ENCODE measurements at places on chromosomes 7 and 10.

GRCh38 chr10:117226813-117227451 lies 14.0 kb upstream of the SLC18A2 start:
- DNase-seq, result no peak

DNA sequence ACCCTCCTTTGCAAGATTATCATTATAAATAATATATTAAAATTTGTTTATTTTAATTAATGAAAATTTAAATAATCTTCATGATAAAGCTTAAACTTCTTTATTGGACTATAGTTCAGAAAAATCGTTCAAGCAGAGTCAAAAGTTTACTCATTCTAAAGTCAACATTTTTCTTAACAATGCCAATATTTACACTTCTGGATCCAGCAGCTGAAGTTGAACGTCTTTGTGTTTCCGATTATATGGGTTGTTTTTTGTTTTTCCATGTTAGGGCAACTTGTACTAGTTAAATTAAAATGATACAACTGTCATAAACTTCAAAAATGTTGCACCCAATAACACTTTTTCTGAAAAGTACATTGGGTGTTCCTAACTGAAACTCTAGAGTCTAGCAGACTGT lies 43.8 kb downstream of the GRB10 start:
- DNase-seq, result no peak

DNA sequence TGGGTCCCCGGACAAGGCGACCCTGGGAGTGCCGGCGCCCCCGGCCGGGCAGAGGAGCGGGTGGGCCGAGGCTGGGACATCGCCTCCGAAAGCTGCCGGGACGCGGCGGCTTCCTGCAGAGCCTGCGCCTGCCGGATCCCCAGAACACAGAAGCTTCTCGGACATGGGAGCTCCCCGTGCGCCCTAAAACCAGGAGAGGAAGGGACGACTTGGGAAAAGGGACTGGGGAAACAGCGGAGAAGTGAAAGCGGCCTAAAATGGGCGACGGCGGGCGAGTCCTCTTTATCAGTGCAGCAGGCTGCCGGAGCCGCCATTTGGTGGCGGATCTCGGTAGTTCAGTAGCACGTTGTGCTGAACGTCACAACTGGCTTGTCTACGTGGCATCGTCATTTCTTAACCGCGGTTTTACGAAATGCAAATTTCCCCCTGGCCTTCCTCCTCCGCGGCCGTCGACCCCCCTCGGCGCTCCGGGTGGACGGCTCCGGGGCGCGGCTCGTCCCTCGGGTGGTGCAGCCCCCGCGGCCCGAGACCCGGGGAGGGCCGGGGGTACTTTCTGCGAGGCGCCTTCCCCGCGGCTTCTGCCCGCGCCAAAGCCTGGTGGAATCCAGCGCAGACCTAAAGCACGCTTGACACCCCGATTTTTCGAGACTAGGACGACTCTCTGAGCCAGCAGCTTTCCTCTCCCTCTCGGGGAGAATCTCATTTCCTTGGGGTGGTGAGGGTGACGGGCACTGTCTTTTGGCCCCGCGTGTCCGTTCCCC lies 9.9 kb upstream of the SPAG6 start:
- peak; percentile 85 for DNase-seq

GRCh38 chr10:123429706-123430221 lies 236.4 kb upstream of the GPR26 start:
- no peak for DNase-seq

DNA sequence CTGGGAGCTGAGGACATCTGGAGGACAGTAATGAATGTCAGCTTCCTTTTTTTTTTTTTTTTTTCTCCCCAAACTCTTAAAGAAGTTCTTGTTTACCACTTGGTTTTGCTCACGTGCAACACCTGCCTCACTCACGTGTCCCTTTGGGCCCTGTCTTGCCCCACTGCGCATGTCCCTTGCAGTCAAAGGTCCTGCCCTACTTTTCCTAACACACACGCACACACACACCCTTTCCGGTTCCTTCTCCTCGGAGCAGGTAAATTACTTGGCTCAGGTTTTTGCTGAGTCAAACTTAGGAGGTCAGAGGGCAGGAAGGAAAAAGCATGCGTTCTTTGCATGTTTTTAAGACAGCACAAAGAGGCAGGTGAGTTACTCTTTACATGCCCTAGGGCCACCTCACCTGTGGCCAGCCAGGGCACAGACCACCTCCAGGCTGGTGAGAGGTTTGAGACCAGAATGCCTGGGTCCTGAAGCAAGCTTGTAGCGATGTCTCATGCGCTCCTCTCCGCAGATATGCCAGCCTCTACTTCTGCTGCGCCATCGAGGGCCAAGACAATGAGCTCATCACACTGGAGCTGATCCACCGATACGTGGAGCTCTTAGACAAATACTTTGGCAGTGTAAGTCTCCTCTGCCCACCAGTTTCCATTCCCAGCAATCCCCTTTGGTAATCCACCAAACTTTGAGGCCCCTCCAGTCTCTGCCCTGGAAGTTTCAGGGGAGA lies 2.8 kb downstream of the AP1S1 start:
- DNase-seq, result no peak

Data from CD4-positive, alpha-beta T cell treated with Interferon gamma for 1 hour (primary cell).